ENCODE measurements at places on chromosomes 3 and 15.

GRCh38 chr3:157447026-157447694, 10.5 kb downstream of the PTX3 start:
- DNase-seq = no peak

- DNase-seq = no peak
Measured at GRCh38 chr3:182609575-182610156, 183.6 kb upstream of the ATP11B start.

- no peak for DNase-seq
Measured at GRCh38 chr15:61649046-61649445, 411.2 kb downstream of the VPS13C start.

GRCh38 chr3:4794331-4794730, 184.9 kb upstream of the BHLHE40 start:
- no peak for DNase-seq

GRCh38 chr3:73055583-73055982, 5.9 kb upstream of the EBLN2 start:
- DNase-seq = no peak

DNA sequence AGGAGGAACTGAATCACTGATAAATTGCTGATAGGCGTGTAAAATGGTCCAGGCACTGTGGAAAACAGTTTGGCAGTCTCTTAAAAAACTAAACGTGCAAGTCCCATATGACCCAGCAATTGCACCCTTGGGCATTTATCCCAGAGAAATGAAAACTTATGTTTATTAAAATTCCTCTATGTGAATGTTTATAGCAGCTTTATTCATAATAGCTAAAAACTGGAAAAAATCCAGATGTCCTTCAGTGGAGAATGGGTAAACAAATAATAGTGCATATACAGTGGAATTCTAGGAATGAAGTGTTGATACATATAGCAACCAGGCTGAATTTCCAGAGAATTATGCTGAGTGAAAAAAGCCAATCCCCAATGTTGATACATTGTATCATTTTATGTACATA, 482.2 kb upstream of the PDZRN3 start:
- no peak for DNase-seq

GRCh38 chr3:71136276-71136675, 447.3 kb downstream of the FOXP1 start:
- no peak for DNase-seq

- no peak for DNase-seq
Measured at GRCh38 chr3:146342989-146343388, 92.1 kb upstream of the PLSCR4 start.

DNA sequence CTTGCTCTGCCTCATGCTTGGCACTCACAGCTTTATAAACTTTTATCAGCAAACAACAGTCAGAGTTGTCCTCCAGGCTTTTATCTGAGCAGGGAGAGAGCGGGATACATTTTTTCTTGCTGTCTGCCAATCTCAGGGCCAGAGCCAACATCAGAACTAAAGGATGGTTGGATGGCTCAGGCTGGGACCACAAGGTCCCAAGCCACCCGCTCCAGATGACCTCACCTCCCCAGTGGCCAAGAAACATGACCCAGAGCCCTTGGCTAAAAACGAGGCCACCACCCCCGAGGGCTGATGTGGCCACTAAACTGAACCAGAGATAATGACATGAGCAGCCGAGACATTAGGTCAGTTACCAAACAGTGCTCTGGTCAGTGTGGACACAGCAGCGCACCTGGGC, 18.8 kb upstream of the SPATA12 start:
- no peak for DNase-seq

- DNase-seq = no peak
Measured at GRCh38 chr3:190117981-190118380, 2.7 kb downstream of the P3H2 start.

GRCh38 chr15:48371961-48372360, 40.7 kb downstream of the DUT start:
- no peak for DNase-seq

DNA sequence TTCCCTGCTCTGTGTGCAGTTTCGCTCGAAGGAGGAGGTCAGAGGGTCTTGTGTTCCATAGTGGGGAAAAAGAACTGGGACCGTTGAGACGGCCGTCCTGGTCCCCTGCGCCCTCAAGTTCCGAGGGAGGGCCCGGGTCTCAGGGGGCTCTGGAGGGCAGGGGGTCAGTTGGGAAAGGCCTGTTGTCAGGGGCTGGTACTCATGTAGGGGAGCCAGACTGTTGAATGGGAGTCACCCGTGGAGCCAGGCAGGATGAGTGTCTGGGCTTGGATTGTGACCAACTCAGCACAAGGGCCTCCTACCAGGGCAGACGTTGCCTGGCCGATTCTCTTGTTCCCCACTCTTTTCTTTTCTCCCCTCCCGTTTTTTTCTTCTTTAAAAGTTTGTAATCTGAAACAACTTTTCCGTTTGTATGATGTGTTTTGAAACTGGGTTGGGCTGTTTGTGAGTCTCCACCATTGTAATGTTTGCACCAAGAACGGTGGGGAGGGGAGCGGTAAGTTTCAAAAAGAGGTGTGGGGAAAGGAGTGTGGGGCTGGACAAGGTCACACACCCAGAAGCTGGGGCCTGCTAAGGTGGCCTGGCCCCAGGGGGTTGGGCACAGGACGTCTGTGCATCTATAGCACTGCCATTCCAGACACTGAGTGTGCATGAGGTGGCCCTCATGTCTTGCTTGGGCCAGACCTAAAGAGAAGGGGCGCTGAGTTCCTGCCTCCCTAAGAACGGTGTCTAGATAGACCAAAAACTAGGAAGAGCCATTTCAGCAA, 1.1 kb downstream of the CMTM7 start:
- no peak for DNase-seq

DNA sequence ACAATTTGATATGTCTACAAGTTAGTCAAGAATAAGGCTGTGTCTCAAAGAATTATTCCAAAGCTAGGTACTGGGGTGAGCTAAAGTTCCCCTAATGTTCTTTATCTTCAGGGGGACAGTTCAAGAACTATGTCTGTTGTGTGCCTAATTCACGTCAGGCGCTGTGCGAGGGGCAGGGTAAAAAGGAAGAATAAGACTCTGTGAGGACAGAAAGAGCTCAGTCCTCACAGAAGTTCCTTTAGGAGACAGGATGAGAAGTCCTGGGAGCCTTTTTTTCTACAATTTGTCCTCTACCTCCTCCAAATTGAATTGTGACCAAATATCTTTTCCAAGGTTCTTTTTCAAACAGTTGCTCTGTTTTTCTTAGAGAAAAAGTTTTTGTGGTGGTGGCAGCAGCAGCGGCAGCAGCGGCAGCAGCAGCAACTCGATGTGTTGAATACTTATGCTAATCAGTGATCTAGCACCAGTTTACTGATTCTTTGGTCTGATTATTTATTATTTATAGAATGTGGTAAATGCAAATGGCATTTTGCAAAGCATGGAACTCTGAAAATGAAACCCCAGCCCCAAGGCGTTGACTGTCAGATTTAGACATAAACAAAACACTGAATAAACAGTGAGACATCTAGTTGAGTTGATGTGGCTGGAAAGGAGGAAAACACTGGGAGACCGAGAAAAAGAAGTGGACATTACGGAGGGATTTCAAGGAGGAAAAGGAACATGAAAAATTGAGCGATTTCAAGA, 88.6 kb downstream of the GTPBP8 start:
- no peak for DNase-seq

- no peak for DNase-seq
Measured at GRCh38 chr3:146894406-146894805, 289.3 kb upstream of the PLSCR5 start.

DNA sequence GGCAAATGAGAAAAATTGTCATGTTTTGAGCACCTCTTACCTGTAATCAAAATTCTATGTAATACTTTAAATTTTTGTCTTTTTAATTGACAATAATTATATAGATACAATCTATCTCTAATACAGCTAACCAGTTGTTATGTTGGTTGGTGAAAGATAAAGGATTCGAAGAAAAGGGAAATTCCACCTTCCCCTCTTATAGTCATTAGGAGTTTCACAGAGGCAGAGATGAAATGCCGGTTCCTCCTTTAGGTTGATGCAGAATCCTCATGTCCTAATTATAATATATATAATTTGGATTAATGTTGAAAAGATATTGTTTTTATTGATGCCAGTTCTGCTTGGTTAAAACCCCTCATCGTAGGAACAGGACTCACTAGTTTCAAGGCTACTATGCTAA, 67.1 kb downstream of the LRCH3 start:
- DNase-seq = no peak

DNA sequence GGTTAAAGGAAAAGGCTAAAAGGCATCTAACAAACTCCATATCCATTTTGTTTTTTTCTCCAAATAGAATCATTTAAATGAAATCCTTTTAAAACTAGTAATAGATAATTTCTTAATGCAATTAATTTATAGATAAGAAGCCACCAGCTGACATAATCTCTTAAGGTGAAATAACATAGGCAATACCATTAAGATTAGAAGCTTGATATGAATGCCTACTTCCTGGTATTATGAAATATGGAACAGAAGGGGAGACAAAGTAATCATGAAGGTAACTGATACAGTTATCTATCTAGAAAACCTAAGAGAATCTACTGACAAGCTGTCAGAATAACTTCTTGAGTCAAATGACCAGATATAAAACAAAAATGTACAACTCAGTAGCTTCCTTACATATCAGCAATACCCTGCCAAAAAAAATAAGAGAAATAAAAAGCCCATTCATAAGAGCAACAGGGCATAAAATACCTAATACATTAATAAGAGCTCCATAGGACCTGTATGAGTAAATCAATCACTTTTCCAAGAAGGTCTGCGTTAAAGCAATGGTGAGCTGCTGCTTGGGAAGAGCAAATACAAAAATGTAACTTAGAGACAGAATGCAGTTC, 10.7 kb downstream of the EHD4 start:
- DNase-seq = no peak

- no peak for DNase-seq
Measured at GRCh38 chr15:63998489-63998888, 47.8 kb downstream of the DAPK2 start.

DNA sequence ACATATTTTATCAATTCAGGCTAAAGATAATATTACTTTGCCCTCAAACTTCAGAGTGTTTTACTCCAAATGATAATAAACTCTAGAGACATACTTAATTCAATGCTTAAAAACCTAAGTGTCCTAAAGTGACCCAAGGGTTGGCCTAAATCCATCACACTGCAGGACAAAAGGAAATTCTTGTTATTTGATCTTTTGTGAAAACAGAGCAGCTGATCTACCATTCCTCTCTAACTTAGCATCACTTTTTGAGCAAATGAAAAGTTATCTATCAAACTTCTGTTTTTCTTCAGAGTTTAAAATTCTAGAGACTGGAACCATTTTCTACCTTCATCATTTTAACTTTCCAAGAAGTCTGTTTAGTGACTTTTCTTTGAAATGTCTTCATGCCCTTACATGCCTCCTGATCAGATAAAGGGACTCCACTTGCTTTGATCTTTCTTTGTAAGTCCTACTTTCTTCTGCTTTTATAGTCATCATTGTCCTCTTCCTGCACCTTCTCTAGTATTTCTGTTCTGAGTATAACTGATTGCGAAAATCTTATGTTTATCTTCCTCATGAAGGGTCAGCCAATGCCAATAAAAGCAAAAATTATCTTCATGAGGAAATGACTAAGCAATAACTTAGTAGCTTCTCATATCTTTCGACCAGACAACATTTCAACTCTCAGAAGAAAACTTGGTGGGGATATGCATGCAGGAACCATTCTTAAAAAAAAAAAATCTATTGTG, 378.7 kb upstream of the TGFBR2 start:
- no peak for DNase-seq

DNA sequence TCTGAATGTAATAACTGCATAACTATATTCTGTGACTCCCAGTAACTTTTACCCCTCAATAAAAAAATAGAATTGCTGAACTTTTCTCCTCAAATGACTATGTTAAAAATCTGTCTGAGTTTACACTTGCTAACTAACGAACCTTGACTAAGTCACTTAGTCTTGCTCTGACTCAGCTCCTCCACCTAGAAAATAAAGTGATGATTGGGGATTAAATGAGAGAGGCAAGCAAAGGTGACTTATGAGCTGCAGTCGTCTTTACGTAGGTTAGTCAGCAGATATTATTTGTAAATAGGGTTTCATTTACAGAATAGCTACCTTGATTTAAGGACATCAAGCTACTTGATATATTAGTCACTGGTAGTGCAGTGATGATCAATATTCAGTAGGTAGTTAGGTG, 476.9 kb downstream of the MECOM start:
- no peak for DNase-seq

GRCh38 chr3:13021141-13022114, 51.8 kb downstream of the IQSEC1 start:
- DNase-seq = no peak

GRCh38 chr3:162428192-162428591, 931.6 kb downstream of the OTOL1 start:
- DNase-seq = no peak

- no peak for DNase-seq
Measured at GRCh38 chr15:56491110-56491722, 26.3 kb upstream of the MNS1 start.

GRCh38 chr3:46380471-46381221, 9.9 kb downstream of the CCR5 start:
- DNase-seq = no peak

DNA sequence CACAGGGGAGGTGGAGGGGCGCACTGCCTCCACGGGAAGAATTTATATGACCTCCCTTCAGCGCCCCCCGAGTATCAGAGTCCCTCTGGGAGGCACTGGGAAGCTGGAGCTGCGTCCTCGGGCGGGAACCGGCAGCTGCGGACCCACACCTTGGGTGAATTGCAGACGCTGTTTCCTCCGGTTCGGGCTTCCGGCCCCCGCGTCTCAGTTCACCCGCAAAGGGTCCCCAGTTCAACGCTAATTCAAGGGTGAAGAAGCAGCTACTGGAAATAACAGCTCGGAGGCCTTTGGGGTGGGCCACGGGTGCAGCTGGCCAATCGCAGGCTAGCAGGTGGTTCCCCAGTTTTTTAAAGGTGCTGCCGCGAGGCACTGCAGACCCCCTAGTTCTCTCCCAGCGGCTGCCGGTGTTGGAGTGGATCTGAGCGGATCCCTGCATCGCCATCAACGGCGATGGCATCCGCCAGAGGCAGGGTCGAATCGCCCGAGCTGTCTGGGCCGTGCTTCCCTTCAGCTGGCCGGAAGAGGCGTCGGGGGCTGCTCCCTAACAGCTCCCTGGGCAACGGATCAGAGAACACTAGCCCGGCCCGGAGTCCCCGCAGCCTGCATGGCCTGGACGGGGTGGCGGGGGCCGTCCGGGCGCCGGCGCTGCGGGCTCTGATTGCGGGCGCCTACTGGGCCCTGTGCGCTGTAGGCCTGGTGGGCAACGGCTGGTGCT, 19.4 kb upstream of the ADAMTS7 start:
- no peak for DNase-seq

DNA sequence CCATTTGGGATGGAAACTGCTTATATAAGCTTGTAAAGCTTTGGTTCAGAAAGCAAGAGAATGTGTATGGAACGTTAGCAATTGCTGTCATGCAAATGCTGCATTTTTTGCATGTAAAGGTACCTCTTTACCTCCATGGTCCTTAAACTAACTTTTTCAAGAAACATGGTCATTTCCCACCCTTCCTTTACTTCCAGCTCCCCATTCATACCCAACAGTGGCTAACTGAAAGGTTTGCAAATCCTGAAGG, 84.3 kb downstream of the SMAD3 start:
- no peak for DNase-seq

DNA sequence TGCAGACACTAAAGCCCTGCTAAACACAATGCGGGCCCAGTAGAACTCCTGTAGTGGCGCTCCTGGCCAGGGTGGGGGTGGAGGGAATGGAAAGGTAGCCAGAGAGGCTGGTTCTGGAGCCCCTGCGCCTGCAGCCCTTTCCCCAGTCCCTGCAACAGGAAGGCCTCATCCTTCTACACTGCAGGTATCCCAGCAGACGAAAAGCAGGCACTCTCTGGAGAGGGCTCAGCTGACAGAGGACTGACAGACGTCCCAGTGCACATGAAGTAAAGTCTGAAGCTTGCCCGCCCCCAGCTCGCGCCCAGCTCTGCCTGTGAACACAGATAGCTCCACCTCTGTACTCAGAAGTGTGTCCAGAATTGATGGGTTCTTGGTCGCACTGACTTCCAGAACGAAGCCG, 46.0 kb downstream of the NSMCE3 start:
- DNase-seq = no peak
